ENCODE measurements at places on chromosomes 11 and 22.

GRCh38 chr11:12478743-12479142 is 101.4 kb downstream of the PARVA start:
- no peak for DNase-seq

DNA sequence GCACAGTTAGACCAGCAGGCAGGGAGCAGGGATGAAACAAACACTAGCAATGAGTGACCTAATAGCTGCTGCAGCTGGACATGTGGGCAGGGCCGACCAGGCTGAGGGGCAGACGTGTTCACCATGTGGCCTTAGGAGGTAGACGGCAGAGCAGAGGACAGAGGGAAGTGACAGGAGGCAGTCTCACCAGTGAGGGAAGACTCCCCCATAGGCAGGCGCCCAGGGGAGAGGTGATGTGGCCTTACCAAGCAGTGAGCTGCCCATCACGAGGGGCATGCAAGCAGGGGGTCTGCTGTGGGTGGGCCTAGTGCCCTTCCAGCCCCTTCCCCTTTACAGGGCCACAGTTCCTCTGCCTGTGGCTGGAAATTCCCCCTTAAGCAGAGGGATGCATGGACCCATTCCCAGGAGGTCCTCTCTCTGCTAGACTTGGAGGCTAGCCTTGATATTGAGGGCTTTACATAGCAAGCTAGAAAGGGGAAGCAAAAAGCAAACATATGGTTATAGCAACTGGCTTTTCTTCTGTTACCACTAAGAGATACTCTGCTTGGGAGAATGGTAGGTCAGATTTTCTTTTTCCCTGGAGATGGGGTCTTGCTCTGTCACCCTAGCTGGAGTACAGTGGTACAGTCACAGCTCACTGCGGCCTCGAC is 67.6 kb downstream of the MPPED1 start:
- no peak for DNase-seq

DNA sequence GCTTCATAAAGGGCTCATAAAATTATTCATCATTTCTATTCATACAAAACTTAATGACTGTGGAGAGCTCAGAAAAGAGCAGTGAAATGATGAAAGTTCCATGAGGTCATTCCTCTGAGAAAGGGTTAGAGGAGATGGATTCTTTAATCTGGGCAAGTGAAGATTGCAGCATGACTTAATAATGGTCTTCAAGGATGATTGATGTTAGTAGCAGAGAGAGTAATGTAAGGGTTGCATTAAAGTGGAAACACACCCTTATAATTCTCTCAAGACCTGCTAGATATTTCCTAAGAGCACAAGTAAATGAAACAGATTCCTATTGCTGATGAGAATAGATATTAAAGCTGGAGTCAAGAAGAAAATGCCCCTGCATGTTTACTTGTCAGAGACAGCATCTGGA is 711.6 kb upstream of the ANO5 start:
- no peak for DNase-seq

DNA sequence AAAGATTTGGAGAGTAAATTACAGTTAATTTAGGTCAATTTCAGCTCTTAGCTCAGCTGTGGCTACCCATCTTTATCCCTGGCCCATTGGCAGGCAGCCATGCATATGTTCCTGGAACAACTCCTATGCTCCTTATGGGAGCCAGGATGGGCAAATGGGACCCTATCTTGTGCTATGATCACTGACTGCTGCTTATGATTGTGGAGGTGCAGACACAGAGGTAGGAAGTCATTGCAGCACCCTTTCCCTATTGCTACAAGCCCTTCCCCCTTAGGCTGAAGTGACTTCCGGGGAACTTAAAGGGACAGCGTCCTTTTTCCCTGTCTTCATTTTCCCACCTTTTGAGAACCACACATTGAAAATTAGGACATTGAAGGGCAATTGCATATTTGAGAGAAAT is 112.7 kb downstream of the FCHSD2 start:
- DNase-seq, result no peak

DNA sequence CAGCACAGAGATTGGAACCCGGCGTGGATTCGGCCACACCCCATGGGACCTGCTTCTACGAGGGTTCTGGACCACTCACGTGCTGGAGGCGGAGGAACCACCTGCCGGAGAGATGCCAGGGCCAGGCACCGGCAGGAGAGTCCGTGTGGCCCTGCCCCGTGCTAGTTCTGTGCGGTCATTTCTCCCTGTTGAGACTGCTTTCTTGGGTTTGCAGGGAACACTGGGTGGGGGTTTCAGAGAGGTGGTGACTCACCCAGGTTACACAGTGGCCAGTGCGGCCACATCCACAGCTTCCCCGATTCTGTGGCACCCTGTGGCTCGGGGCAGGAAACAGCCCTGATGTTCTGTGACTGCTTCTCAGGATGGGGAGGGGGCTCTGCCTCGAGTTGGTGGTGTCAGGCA is 3.6 kb upstream of the PHLDA2 start:
- no peak for DNase-seq

DNA sequence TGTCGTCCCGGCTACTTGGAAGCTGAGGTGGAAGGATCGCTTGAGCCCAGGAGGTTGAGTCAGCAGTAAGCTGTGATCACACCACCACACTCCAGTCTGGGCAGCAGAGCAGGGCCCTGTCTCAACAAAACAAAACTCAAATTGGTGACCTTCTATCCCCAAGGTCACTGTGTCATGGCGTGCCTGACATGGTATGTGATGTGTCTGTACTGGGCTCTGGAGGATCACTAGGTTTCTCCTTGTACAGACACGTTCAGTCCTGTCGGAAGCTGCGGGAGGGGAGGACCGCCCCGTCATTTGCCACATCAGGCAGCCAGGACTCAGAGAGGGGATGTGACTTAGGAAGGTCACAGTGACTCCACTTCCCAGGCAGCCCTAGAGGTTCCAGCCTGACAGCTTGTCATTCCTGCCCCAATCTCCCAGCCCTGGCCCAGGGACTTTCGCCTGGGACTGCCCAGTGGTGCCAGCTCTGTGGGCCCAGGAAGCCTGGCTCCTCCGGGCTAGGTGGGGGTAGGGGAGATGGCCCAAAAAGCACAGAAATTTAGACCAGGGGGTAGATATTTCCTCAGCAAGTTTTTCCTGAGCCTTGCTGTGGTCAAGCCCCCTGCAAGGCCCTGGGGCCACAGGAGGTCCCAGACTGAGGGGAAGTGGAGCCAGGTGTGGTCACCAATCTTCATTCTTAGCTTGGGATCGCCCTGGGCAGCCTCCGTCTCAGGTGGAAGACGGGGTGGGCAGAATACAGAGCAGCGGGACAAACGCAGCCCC is 53.2 kb downstream of the TRIOBP start:
- DNase-seq, result no peak

GRCh38 chr11:46521961-46522681 is 71.7 kb downstream of the AMBRA1 start:
- no peak for DNase-seq

GRCh38 chr11:134752526-134752925 is 340.5 kb upstream of the B3GAT1 start:
- no peak for DNase-seq

GRCh38 chr11:45193695-45194094 is 47.3 kb downstream of the PRDM11 start:
- no peak for DNase-seq

DNA sequence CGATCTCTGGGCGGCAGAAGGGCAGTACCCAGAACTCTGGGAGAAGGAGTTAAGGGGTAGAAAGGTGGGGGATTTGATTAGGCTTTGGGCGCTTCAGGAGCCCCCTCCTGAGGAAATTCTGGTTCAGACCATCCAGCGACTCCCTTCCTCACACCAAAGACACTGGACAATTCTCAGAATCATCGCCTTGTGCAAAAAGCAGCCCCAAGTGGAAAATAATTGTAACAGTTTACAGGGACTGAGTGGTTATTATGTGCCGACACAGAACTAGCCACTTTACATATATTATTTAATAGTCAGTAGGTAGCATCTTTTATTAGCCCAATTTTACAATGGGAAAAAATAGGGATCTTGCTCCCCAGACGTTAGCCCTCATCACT is 662 bp upstream of the TRIM3 start:
- no peak for DNase-seq

- no peak for DNase-seq
Measured at GRCh38 chr11:67352546-67353316, 615 bp downstream of the POLD4 start.

GRCh38 chr11:102831489-102832440 is 11.6 kb downstream of the MMP3 start:
- DNase-seq, result no peak

GRCh38 chr11:59473015-59473414 is at the start of gene OR4D10:
Gene OR4D10, plus strand, starts transcription at chr11:59473315. Its CDS starts 4,115 bp downstream, at chr11:59477430.
- no peak for DNase-seq

GRCh38 chr11:15367695-15368094 is 253.0 kb downstream of the INSC start:
- DNase-seq, result no peak

DNA sequence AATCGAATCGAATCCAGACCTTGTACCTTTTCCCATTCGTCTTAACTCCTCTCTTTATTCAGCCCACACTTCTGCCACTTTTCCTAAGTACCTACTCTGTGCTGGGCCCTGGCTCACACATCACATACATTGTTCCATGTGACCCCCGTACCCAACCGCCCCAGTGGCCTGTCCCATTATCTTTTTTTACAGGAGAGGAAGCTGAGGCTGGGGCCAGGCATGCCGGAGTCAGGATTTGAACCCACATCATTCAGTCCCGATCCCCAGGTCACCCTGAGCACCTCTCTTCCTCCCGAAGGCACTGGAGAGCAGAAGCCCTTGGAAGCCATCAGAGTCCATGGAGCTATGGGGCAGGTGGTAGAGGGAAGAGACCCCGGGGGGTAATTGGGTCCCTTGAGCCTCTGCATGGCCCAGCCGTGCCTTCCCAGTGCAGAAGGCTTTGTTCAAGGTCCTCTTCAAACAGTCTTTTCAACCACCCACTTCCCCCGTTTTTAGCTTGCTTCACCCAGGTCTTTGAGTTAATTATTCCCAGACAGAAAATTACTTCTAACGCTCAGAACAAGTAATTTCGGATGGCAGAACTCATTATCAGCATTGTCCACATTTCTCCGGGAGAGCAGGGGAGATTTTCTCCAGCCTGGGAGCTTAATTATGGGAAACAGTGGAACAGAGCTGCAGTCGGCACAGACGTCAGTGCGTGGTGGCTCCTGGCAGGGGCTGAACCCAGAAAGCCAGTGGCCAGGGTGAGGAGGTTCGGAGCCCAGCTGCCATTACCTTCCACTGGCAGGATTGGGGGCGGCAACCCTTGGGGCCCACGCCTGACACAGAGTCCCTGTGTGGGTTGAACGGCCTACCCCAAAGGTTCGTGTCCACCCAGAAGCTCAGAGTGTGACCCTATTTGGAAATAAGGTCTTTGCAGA is 82.4 kb upstream of the RTL6 start:
- no peak for DNase-seq

DNA sequence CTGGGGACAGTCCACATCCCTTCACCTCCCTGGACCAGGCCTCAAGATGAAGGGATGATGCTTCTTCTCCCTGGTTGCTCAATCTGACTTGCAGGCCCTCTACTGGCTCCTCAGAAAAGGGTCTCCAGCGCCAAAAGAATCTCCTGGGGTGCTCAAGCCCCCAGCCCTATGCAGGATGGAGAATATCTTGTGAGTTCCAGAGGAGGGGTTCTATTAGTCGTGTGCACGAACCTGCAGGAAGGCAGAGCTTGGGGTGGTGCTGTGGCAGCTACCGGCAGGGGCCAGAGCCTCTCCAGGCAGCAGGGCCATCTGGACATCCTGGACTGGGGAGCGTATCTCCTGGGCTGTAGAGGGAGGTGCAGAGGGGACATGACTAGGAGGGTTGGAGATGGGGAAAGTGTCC is 1339.5 kb downstream of the BRD1 start:
- DNase-seq, result peak; percentile 79

DNA sequence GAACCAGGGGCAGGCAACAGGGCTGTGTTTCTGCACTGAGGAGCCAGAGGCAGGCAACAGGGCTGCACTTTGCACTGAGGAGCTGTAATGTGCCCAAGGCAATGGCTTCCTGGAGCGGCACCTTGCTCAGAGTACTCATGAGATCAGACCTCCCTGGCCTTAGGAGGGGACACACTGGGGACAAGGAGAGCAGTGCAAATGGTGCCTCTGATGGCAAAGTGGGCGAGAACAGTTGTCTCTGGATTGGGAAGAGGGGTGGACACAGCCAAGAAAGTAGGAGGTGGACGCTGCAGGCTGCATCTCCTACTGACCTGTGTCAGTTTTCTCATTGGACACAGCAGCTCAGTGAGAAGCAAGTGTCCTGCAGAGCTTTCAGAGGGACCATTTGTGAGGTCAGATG is 1443.3 kb downstream of the TBC1D22A start:
- no peak for DNase-seq

DNA sequence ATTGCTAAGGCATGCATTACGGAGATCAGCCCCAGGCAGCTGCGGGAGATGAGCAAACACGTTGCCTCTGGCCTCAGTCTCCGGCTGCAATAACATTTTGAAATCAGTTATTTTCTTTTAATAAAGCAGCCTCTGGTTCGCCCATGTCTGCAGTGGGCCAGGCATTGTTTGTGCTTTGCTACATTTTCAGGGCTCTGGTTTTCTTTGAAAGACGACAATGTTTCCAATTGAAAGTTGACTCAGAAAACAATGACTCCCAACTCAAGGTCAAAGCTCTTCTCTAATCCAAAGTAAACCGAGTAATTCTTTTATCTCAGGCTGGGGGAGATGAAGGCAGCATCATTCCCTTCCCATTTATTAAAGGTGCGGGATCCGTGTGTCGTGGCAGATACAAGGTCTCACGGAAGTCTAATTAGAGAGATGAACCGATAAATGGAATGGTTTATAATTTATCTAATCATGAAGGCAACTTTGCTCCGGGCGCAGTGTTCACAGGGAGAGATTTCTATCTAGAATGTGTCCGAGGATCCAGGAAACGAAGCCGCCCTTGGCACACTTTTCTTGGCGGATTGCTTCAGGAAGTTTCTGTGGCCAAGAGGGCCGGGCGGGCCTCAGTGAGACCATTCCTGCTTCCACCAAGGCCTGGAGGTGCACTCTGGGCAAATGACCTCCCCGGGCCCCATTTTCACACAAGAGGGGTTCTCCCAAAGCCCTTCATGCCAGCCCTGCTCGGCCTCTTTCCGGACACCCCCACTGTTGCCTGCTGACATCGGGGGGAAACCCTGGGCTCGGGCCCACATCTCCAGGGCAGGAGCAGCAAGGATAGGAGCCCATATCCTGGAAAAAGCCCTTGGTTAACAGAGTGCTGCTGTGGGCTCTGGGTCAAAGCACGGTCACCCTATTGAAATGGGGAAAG is 811.4 kb downstream of the BRD1 start:
- no peak for DNase-seq

DNA sequence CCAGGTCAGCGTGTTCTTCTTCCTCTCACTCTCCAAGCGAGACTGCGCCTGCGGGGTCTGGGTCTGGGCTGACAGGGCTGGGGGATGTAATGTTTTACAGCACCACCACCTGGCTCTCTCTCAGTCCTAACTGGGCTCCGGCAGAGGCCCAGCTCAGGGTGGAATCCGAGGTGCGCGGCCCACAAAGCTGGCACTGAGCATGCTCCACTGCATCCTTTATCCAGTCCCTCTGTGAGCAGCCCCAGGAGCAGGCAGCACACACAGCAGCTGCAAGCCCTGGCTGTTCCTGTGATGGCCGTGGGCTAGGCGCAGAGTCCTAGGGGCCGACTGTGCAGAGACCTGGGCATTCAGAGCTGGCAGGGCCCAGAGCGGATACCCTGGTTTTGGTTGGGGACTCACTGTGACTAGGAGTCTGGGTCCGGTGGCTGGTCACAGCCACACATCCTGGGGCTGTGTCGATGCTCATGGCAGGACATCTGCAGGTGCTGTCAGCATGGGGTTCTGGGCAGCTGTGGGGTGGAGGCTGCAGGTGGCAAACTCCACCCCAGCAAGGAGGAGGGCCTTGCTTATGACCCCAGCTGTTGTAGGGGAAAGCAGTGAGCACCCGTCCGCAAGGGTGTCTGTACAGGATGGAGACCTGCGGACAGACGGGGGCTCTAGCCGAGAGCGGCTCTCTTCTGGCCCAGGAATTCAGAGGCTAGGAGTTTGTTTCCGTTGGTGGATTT is 4.0 kb downstream of the LRRC75B start:
- no peak for DNase-seq

GRCh38 chr11:62324731-62325556 is 12.3 kb upstream of the ASRGL1 start:
- DNase-seq, result peak; percentile 61

All from NCI-H524 (cell line).